ENCODE measurements at places on chromosomes 3 and 15.

DNA sequence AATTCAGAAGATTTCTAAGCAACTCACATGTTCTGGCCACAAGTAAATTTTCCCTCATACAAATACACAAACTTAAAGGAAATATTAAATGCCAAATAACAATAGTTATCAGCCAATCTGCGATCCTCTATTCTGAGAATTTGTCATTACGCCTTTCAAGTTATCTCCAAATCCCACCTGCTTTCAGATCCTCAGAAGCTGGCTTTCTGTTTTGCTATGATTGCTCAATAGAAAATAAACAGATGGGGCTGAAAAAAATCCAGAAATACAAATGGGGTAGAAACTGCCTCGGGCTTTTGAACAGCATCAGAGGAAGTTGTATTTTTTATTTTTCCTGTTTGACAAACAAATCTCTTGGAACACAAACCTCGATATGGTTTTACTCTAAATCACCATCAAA is 74.0 kb upstream of the CNTN4 start:
- DNase-seq: no peak

DNA sequence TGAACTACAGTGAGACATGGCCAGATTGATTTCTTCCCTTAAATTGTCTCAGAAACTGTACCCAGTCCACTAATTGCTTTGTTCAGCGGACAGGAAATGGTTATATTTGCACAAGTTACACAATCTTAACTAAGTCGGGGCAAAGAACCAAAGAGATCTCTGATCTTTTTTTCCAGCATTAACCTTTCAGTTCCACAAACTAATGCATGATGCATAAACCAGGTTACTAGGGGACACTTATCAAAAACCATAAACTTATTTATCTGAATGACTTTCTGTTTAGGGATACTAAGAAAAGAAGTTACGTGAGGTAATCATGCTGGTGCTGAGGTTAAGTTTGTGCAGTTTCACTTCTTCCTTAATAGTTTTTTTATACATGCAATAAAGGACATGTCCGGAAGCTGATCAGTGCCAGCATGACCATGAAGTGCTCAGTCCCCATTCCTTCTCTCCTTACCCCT is 22.4 kb downstream of the FNDC3B start:
- no peak for DNase-seq

DNA sequence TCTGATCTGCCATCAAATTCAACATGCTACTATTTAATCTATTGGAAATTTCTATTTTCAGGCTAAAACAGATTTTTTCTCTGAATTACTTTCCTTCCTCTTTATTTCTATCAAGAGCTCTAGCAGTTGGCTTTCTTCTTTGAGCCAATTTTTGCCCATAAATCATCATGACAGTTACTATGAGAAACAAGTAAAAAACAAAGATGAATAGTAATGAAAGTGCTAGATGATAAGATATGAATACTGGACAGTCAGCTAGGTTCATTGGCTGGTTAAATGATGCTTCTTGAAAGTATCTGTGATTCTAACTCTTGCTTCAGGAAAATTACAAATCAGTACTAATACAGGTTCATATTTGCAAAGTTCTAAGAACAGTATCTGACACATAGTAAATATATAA is 38.6 kb upstream of the NANOGP8 start:
- DNase-seq: no peak

- DNase-seq: no peak
These were observed 123.0 kb downstream of the TCF12 start for GRCh38 chr15:57041416-57041815.

- DNase-seq: peak; percentile 17
These were observed 32.2 kb downstream of the GPR176 start for GRCh38 chr15:39887832-39888231.

GRCh38 chr3:152300029-152300731 is 31.5 kb downstream of the MBNL1 start:
- no peak for DNase-seq

GRCh38 chr3:31105438-31106077 is 211.1 kb upstream of the GADL1 start:
- no peak for DNase-seq

DNA sequence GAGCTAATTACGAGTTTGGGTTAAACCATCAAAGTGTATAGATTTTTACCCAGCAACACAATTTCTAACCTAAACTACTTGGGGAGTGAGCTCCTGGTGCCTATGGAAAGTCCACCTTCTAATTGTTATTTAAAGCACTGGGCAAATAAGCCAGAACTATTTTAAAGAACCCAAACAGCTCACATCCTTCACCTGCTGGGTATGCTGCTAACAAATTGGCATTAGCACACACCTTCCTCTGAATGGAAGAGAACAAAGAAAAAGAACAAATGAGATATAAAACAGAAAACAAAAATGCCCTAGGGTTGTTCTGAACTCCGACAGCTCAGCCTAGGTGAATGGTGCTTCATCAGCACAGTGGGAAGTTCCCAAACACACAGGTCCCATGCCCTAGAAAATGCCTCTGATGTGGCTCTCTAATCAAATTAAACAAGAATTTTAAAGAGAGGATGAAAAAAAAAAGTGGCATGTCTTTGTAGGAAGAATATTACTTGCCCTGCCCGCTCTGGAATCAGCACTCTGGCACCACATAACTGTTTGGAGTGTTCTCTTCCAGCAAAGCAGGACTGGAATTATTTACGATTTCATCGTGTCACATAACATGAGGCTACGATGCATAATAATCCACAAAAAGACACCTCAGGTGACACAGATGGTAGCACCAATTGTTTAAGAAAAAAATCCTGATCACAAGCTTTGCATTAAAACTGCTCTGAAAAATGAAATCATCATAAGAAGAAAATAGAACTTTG is 334.4 kb downstream of the GBE1 start:
- no peak for DNase-seq

DNA sequence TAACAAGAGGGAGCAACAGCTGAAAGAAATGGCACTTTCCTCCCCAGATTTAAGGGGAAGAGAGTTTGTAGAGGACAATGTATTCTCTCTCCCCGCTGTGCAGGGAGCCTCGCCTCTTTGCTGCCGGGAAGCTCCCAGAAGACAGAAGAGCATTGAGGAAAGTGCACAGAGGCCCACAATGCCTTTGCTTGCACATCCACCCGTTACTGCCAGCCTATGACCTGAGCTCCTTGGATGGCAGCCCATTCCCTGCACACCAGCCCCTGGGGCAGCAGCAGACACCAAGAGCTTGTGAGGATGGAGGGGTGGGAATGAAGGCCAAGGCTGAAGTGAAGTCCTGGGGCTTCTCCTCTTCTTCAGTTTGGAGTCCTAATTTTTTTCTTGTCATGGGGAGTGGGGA is 67.0 kb downstream of the CLDN11 start:
- DNase-seq: no peak

DNA sequence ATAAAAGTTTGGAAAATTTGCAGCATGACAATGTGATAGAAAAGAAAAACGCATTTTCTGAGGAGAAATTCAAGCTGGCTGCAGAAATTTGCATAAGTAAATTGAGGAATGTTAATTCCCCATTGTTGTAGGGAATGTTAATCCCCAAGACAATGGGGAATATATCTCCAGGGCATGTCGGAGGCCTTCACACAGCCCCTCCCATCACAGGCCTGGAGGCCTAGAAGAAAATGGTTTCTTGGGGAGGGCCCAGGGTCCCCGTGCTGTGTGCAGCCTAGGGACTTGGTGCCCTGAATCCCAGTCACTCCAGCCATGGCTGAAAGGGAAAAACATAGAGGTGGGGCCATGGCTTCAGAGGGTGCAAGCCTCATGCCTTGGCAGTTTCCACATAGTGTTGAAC is 101.1 kb downstream of the BOC start:
- DNase-seq: no peak

DNA sequence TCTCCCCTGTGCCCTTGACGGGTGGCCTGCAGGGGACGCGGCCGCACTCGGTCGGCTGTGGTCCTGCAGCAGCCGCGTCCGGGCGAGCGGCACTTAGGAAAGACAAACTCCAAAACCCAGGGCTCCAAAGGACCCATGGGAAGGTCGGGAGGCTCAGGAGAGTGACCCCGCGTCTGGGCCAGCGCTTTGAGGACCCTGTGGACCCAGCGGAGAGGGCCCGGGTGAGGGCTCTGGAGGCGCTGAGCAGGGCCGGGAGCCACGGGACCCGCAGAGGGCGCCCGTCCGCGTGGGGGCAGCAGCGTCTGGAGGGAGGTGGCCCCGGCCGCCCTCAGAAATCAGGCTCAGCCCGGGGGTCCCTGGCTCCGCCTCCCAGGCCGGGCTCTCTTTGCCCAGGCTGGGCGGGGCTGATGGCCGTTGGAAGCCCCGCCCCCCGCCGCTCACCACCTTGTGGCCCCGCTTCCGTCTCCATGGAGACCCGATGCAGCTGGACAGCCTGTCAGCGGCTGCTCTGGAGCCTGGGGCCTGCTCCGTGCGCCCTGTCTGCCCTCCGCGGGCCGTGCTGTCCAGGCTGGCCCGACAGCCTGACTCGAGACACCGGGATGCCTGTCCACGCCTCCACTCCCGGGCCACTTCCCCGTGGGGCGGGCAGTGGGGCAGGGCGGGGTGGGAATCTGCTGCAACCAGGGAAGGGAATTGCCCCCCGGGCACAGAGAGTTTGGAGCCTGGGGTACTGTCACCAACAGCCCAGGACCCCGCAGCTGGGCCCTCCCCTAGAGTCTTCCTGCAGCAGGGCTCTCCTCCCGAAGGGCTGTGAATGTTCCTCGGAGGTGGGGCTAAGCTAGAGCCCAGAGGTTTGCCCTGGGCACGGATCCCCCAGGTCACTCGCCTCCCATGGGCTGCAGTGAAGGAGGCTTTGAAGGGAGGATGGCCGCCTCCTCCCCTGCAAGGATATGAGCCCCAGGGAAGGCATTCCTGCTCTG is 34.8 kb upstream of the RPL32 start:
- peak; percentile 38 for DNase-seq

- DNase-seq: no peak
These were observed 18.4 kb upstream of the RAD18 start for GRCh38 chr3:8981700-8982099.

- DNase-seq: peak; percentile 93
These were observed at the start of gene SATB1 for GRCh38 chr3:18424729-18425640. TSS of gene SATB1 (minus strand) at chr3:18425339. CDS start at chr3:18420967, 4,372 bp downstream.

DNA sequence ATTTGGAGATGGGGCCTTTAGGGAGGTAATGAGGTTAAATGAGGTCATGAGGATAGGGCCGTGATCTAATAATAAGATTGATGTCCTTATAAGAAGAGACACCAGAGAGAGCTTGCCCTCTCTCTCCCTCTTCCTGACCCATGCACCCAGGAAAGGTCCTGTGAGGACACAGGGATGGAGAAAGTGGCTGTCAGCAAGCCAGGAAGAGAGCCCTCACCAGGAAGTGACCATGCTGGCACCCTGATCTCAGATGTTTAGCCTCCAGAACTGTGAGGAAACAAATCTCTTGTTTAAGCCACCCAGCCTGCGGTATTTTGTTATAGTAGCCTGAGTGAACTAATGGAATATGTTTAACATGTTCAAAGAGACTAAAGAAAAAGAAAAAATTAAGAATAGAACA is 15.3 kb upstream of the GNB5 start:
- DNase-seq: no peak

DNA sequence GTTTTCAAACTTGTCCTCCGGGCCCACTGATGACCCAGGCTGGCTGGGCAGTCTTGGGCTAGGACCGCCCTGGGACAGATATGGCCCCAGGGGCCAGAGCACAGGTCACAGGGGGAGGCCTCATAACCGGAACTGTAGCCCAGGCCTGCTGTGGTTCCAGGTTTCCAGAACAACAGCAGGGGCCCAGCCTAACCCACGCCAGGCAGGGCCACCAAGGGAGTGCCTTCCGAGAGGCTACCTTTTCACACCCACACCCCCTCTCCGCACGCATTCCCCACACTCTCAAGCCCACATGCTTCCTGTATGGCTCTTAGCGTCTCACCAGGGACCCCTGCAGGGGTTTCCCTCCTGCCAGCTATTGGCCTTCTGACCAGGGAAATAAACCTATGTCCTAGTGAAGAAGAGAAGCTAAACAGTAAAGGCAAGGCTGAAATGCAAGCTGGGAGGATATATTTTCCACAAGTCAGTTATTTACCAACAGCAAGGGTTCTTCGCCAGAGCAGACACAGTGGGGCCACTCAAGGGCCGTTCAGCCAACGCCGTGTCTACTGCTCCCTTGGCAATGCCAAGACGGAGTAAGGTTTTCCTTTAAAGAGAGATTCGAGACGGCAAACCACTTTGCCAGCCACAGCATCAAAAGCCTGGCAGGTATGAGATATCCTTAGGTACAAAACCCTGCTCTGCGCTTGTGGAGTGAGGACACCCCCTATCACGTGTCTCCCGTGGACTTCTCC is 135.1 kb downstream of the ATP10A start:
- no peak for DNase-seq

GRCh38 chr15:31268108-31268501 is 58.5 kb upstream of the KLF13 start:
- DNase-seq: no peak

DNA sequence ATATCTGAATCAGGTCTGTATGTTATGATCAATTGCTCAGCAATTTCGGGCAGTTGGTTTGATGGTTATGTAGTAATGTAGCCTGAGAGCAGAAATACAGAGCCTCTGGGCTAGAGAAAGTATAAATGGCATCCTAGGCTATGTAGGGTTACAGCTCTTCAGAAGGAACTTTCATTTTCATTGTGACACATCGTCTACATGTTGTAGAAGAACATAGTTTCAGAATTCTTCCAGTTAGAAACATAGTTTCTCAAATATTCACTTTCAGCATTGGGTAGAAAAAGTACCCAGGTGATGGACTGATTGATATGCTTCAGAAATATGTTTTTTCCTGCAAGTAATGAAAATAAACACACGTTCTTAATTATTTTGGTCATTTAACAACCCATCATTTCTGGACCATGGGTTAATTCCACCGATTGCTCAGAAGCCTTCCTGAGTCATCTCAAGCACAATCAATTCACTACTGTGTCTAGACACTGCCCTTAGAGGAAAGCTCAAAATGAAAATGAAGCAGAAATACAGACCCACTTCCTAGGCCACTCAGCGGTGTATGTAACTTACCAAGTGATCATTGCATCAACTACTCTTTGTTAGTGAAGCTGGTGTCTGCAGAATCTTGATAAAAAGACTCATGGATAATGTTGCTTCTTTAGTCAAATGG is 88.8 kb upstream of the TSEN2 start:
- DNase-seq: no peak

GRCh38 chr3:197325773-197326172 is 27.4 kb upstream of the DLG1 start:
- DNase-seq: no peak

Data from pancreas (tissue), 10 donors.